ENCODE measurements at places on chromosomes 2 and 18.
A peak's percentile ranks its signal among the peaks of the same experiment; 100 is the strongest.

GRCh38 chr2:101446869-101447268 lies 28.0 kb downstream of the RFX8 start:
- peak; percentile 80 for DNase-seq

DNA sequence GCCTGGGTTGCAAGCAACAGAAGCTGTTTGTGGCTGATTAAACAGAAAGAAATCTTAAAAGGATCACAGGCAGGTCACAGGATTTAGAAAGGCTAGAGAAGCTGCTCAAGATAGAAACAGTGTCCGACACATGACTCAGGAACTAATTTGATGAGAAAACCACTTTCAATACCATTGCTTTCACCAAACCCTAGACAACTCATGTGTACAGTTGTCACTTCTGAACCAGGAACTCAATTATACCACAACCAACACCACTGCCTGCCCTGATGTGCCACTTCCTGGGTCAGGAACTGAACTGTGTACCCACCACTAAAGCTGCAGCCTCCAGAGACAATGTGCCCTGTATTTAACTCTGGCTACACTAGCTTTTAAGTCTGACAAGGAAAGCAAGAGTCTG lies 56.0 kb downstream of the TMEM247 start:
- no peak for DNase-seq

GRCh38 chr2:108701806-108702205 lies 17.5 kb upstream of the RANBP2 start:
- no peak for DNase-seq

DNA sequence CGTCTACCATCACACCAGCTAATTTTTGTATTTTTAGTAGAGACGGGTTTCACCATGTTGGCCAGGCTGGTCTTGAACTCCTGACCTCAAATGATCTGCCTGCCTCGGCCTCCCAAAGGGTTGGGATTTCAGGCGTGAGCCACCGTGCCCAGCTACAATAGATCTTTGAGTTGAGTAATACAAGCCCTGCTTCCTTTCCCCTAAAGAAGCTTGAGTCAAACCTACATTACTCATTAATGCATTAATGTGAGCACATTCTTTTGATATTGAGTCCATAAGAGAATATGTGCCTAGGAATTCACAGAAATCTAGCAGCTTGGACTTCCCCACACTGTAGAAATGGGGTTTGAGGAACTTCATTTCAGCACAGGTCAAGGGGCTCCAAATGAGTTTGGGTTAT lies 39.6 kb downstream of the PSMG2 start:
- peak; percentile 56 for DNase-seq

DNA sequence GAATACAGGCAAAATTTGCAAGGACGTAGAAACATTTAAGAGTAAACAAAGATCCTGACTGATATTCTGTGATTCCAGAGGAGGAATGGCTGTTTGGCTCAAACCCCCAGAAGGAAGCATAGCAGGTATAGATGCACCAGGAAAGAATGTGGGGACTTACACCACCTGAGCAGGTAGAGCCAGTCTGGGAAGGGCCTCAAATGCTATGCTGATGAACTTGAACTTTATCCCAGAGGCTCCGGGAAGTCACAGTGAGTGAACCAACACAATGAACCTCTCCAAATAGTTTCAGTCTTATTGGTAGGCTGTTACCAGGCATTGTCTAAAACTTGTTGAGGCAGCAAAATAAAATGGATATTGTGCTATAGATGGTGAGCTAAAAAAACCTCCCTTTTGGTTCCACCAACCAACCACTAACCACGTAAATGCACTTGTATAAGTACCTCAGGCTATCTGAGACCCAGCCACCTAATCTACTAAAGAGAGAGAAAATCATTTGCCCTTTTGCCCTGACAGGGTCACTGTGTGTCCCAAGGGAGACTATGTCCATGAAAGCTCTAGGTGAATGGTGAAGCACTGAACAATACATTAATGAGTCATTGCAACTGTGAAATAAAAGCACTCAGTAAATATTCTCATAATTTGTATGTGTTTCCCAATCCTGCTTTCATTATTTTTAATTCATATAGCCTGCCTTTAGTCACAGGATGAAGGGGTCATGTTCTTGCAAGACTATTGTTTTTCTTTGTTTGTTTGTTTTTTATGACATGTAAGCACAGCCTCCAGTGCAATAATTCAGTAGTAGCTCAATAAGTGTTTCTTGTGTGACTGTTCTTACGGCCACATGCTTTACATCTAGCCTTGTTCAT lies 911.6 kb downstream of the EPHA4 start:
- DNase-seq: no peak

DNA sequence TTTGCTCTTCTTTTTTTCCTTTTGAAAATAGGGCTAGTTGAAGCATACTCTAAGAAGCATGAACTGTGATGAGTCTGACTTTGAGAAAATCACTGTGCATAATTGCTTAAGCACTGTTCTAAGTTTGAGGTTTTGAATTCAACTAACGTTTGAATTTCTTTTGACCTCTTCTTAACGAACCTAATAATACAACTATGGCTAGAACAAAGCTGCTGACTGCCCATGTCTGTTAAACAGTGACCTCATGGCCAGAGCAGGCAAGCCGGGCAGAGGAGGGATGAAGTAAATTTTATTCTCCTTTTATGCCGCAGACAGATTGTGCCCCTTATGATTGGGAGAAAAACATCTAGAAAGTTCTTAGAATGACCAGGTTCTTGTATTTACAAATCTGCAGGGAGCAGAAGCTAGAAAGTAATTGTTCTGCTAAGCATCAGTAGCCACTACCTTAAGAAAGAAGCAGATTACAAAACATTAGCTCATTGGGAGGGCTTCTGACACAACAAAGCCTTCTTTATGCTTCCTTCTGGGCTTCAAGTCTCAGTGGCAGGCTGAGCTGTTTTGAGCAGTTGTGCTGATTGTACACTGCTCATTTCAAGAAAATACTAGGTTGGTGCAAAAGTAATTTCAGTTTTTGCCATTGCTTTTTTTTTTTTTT lies 97.8 kb upstream of the RASGRP3 start:
- DNase-seq: no peak

- DNase-seq: no peak
These were observed 3.7 kb upstream of the IL1RN start for GRCh38 chr2:113123726-113124125.

- DNase-seq: peak; percentile 68
These were observed 49.9 kb upstream of the PNPT1 start for GRCh38 chr2:55743583-55743982.

DNA sequence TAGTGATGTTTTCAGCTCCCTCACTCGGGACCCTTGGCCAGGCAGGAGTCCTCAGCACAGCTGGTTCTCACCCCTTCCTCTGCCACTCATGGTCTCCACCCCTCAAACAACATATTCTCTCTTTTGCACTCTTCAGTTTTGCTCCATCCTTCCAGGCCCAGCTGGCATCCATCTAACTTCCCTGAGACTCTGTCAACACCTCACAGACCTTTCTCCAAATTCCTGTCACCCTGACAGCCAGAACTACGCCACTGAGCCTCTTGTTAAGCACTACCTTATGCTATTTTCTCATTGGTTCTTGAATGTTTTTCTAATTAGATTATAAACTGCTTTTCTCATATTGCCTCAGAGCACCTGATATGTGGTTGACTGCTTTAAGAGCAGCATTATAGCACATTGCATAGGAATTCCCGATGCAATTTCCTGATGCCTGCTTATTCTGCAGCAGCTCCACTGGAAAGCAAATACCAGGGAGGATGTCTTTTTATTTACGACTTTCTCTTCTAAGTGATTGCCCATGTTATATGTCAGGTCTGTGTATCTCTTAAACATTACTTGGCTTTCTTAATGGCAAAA lies 12.4 kb upstream of the INO80C start:
- DNase-seq: no peak

Measured in HS-5 (cell line).